ENCODE measurements at places on chromosomes 3 and 15.
A peak's percentile ranks its signal among the peaks of the same experiment; 100 is the strongest.

DNA sequence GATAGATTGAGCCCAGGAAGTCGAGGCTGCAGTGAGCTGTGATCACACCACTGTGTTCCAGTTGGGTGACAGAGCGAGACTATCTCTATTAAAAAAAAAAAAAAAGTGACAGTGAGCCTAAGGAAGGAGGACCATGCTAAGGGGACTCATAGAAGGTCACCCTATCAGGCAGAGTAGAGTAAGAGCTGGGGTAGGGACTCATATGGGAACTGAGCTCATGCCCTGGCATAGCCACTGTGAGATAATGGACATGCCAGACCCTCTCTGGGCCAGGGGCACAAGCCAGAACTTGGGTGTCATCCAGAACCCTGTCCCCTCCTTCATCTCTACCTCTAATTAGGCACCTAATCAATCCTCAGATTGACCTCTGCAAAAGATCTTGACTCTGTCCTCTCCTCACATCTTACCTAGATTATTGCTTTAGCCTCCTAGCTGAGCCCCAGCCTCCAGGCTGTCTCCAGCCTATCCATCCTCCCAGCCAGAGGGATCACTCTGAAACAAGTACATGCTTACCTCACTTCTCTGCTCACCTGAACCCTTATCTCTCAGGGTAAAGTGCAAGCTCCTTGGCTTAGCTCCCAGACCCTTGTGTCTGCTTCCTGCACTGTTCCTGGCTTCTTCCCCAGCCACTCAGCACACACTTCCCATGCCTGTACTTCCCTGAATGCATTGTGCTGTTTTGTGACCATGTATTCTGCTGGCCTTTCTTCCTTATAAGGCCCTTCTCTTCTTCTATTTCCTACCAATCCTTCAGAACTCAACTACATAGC lies 76.4 kb downstream of the DAPK2 start:
- DNase-seq: no peak

DNA sequence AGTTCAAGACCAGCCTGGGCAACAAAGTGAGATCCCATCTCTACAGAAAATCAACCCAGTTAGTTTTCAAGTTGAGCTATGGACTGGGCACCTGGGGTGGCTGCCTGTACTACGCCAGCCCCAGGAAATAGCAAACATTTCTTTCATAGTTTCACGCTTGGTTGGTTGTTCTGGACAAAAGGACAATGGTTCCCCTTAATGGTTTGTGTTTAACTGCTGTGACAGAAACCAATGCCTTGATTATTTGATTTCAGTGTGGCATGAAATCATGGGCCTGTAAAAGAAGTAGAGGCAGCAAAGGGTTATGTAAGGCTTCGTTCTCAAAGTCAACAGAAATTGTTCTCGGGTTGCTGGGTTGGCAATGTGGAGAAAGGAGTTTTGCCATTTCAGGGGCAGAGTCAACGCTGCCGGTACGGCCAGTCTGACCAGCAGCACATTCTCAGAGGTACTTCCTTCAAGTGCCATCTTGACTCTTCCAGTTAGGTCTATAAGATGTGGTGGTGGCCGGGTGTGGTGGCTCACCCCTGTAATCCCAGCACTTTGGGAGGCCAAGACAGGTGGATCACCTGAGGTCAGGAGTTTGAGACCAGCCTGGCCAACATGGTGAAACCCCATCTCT lies 12.7 kb downstream of the LCMT2 start:
- DNase-seq: no peak

DNA sequence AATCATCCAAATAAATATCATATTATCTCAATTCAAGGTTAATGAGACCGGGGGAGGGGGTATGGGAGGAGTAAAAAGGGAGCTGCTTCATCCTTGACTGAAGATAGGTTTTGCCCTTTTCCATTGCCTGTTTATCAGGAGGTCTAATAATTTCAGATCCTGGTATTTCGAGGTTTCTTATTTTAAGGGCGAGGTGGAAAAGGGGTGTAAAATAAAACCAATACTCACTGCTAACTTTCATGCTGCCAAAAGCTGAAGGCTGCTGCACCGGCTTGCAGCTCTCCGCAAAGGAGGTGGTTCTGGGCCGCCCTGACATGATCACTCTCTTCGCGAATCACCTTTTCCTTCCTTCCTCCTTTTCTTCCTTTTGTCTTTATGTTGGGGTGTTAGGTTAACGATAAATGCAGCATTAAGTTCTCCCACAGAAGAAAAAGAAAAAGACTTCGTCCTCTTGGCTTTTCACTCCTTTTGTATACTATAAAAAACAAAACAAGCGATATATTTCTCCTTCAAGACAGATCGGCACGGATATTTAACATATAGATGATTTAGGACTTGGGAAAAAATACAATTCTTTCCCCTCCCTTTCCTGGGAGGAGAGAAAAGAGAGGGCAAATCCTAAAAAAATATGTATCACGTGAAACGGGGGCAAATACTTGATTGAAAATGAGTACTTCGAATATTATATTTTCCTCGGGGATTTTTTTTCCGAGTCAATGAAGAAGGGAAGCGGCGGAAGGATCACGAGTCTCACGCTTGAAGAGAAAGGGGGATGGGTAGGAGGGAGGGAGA lies 932 bp downstream of the GSK3B start:
- peak; percentile 84 for DNase-seq

DNA sequence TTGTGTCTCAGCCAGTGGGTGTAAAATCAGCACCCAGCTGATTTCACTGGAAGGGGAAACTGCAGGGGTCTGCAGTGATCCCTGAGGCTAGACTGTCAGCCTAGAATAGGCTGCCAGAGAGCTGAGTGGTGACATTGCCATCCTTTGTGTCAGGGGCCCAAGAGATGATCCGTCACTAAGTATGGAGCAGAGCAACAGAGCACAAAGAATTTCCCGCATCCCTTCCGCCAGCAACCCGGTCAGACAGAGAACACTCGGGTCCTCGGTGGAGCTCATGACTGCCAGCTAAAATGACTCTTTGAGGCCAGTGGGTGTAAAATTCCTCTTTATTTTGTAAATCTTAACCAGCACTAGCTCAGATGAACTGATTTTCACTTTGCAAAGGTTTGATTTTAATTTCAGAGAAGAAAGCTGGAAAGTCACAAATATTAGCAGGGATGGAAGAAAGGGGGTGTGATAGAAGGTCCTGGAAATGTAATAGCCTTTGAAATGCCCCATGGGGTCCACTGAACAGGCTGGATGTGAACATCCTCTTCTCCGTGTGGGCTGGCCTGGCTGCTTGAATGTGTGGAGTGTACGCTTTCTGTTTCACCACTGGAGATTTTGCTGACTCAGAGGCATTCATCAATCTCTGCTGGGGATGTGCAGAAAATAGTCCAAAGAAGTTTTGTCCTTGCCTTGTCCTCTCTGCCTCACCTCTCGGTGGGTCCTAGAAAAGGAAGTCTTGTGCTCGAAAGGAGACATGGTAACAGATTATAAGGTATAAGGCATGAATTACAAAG lies 138.8 kb downstream of the SV2B start:
- DNase-seq: no peak

- DNase-seq: no peak
These were observed 50.6 kb downstream of the SMARCC1 start for GRCh38 chr3:47731061-47731460.

- no peak for DNase-seq
These were observed 247.0 kb downstream of the STXBP5L start for GRCh38 chr3:121155028-121155427.

GRCh38 chr3:137103739-137104138 lies 146.0 kb downstream of the IL20RB start:
- DNase-seq: no peak

GRCh38 chr3:178856804-178857203 lies 214.8 kb downstream of the ZMAT3 start:
- DNase-seq: no peak

DNA sequence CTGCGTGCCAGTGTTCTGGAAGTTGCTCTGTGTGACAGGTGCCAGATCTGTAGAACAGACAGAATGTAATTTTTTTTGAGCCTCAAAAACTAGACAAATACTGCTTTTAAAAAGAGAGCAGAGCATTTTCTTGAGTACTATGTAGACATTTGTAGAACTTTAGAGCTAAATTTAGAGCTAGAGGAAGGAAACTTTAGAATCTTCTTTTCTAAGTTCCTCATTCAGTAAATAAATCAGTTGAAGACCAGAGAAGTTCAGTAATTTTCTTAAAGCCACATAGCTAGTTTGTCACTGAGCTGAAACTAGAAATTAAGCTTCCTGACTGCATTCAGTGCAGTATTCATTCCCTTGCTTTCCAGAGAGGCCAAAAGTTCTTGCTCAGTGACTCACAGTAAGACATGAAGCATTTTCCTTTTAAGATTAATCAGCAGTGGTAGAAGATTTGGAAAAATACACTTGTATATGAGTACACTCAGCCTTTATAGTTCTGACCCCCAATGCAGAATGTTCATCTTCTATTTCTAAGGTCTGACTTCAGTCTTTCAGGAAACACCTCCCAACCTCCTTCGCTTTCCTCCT lies 83.6 kb upstream of the TSEN2 start:
- peak; percentile 81 for DNase-seq

- DNase-seq: no peak
These were observed 50.6 kb downstream of the SV2B start for GRCh38 chr15:91150502-91151160.

GRCh38 chr3:117941756-117942155 lies 1092.9 kb downstream of the IGSF11 start:
- DNase-seq: no peak

GRCh38 chr3:169769287-169770181 lies at the start of gene ACTRT3:
TSS of gene ACTRT3 (minus strand) at chr3:169769561. CDS start at chr3:169769520, 41 bp downstream.
- peak; percentile 73 for DNase-seq

GRCh38 chr15:88482263-88482662 lies 14.8 kb downstream of the MRPS11 start:
- DNase-seq: no peak

- DNase-seq: peak; percentile 4
These were observed 37.6 kb upstream of the RGMA start for GRCh38 chr15:93126599-93126998.

DNA sequence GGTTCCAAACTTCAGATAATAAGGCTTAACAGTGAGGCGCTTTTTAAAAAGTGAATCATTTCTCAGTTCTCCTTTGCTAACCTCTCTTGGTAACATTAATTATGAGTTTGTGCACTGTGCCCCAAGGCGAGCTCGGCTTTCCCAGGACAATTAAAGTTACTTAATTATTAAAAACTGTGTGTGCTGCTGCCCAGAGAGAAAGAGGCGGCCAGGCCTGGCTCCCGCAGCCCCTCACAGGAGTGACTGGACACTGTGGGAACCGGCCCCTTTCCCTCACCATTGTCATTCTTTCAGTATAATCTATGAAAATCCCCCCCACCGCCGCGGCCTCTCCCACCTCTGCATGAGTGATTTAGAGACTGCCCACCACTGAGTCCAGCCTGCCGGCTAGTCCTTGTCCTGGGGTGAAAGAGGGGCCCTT lies 43.1 kb upstream of the HES1 start:
- DNase-seq: no peak

- no peak for DNase-seq
These were observed 755 bp downstream of the PARP15 start for GRCh38 chr3:122578069-122578740.

DNA sequence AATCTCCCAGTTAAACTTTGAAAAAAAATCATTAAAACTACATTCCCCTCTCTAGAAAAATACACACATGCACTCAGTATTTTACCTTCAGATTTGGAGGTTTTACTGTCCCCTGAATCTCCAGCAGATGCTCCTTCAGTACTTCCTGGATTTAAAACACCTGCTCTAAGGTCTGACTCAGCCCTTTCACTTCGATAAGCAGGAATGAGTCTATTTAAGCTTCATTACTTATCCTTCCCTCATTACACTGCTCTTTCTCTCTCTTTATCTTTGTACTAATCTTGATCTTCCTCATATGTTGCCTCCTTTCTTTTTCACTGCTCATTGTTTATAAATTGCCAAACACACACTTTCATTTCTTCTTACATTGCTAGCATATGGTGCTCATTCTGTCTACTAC lies 443.9 kb downstream of the DIPK2A start:
- no peak for DNase-seq

GRCh38 chr3:101530686-101531047 lies 17.7 kb upstream of the SENP7 start:
- no peak for DNase-seq

- DNase-seq: no peak
These were observed 1012.7 kb upstream of the CADM2 start for GRCh38 chr3:83946049-83946448.

DNA sequence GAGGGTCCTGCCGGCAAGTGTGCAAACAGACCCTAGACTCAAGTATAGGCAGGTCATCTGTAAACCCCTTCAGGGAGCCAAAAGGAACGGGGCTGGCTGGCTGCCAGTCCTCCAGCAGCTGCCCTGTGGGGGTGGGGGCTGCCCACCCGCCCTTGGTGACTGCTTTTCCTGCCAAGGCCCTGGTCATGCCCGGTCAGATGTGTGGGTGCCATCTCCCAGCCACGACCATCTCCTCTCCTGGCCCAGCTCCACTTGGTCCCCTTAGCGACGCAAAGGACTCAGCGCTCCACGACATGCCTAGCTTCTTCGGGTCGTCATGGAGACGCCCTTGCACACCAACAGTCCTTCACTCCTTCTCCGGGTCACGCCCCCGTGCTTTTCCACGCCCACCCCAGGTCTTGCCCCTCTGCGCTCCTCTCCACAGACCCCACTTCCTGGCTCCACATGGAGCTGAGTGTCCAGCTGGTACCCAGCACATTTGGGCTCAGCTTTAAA lies 2.4 kb downstream of the MUC4 start:
- DNase-seq: no peak

- peak; percentile 56 for DNase-seq
These were observed 280.6 kb downstream of the ROBO2 start for GRCh38 chr3:77320514-77320913.

DNA sequence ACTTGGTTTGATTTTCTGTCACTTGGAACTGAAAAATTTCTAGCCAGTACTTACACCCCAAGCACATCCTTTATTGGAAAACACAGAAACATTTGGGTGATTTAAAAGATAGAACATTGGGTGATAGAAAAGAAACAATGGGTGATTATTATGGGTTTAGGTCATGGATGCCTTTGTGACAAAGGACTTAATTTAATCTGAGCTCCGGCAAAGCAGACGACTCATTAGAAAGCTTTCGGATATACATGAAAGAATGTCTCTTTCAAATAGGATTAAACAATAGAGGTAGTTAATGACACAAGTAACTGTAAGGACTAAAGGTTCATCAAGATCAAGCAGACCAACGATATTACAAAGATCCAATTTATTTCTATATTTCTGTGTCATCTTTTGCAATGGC lies 37.3 kb upstream of the CNTN4 start:
- no peak for DNase-seq

- DNase-seq: no peak
These were observed 8.0 kb downstream of the BCL2L10 start for GRCh38 chr15:52104532-52105004.

- no peak for DNase-seq
These were observed 61.0 kb upstream of the RPL32 start for GRCh38 chr3:12902181-12902999.

Data from fibroblast of the aortic adventitia (primary cell).